ENCODE measurements at places on chromosomes 6 and 20.
A peak's percentile ranks its signal among the peaks of the same experiment; 100 is the strongest.

DNA sequence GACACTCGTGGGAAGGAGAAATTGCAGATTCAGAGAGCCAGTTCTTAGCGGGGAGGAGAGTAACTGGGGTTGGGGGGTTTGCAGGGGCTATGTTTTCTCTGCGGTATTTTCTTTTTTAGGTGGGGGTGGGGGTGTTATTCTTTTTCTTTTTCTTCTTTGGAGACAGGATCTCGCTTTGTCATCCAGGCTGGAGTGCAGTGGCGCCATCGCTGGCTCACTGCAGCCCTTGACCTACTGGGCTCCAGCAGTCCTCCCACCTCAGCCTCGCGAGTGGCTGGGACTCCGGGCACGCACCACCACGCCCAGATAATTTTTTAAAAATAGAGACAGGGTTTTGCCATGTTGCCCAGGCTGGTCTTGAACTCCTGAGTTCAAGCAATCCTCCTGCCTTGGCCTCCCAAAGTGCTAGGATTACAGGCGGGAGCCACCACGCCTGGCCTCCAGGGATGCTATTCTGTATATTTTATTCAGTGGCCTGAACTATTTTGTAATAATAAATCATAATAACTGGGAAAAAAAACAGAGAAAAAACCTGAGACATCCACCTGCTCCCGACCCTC, 57.3 kb downstream of the UBE2V1 start:
- no peak overlapping the region for H3K4me3 ChIP-seq
- H3K36me3 ChIP-seq: no peaks in the 10 kb centered on the region
- no peaks in the 10 kb centered on the region for H3K4me1 ChIP-seq
- no peak overlapping the region for H3K27ac ChIP-seq

DNA sequence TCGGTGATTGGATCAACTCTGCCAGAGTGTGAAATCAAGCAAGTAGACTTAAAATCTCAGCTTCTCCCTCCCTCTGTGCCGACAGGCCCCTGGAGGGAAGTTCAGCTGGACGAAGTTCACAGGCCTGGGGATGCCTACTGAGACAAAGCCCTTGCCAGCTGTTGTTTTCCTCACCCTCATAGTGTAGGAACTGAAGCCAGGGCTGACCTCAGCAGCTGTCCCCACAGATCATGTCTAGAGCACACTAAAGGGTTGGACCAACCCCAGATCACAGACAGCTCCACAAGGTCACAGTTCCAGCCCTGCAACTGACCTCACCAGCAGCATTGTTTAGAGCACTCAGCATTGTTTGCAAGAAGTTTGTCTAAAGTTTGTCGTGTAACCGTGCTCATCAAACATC, 261.9 kb upstream of the ECI2 start:
- no peak for DNase-seq
- H3K4me3 ChIP-seq: no peak overlapping the region
- H3K4me1 ChIP-seq: no peaks in the 10 kb centered on the region
- peaks cover 1% of the 10 kb centered on the region for H3K36me3 ChIP-seq

DNA sequence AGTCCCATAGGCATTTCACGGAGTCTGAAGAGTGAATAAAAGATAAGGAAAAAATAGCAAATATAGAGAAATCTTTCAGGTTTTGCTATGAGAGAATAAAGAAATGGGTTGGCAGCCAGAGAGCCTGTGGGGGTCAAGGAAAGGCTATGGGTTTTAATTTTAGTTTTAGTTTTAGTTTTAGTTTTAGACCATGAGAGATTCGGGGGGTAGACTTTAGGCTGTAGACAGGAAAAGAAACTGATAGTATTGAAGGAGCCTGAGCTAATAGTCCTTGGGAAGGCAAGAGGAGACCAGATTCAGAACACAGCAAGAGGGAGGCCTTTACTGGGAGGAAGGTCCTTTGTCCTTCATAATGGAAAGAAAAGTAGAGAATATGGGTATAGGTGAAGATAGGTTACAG, 19.3 kb downstream of the DOP1A start:
- H3K4me3 ChIP-seq: peak overlapping the region; percentile 20
- H3K27me3 ChIP-seq: no peaks in the 10 kb centered on the region
- peaks cover 11% of the 10 kb centered on the region for H3K4me1 ChIP-seq

- no peak overlapping the region for H3K27ac ChIP-seq
- H3K27me3 ChIP-seq: no peaks in the 10 kb centered on the region
- H3K4me3 ChIP-seq: no peak overlapping the region
These were observed 582.0 kb downstream of the KIF16B start for GRCh38 chr20:15991279-15991678.

DNA sequence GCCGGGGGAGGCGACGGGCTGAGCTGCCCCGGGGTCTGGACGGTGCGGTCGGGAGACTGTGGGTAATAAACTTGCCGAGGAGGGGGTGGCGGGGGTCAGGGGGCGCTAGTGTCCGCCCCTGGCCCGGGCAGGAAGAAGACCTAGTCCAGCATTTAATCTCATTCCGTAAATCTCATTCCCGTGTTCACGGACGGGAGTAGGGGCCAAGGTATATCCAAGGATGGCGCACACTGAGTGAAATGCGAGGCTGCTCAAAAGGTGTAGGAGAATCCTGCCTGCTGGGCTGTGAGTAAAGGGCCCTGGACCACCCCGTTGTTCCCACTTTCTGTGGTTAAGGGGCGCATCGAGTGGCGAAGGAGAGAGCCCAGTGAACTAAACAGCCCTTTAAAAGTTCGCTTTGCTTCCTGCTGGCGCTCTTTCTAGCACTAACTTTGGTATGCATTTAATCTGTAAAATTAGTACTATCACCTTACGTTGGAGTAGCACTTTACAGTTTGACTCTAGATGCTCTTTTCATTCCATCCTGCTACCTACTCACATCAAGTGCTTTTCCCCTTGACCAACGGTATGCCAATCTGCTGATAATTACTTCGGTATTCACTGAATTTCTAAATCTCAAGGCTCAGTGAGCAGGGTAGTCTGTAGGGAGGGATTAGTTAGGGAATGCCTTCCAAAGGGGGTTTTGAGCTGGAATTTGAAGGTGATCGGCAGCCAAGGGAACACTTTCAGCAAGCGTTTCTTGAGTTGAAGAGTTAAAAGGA, 730 bp downstream of the PARD6B start:
- H3K27me3 ChIP-seq: no peaks in the 10 kb centered on the region
- peak overlapping the region; percentile 35 for H3K27ac ChIP-seq
- DNase-seq: no peak
- peaks cover 47% of the 10 kb centered on the region for H3K4me1 ChIP-seq

- DNase-seq: no peak
- no peaks in the 10 kb centered on the region for H3K36me3 ChIP-seq
- H3K4me1 ChIP-seq: peaks cover 6% of the 10 kb centered on the region
- no peak overlapping the region for H3K27ac ChIP-seq
These were observed 31.0 kb upstream of the VEGFA start for GRCh38 chr6:43738877-43739641.

- DNase-seq: no peak
- H3K4me1 ChIP-seq: peaks cover 38% of the 10 kb centered on the region
- H3K4me3 ChIP-seq: no peak overlapping the region
- peaks cover 3% of the 10 kb centered on the region for H3K36me3 ChIP-seq
- no peaks in the 10 kb centered on the region for H3K27me3 ChIP-seq
These were observed 94.3 kb downstream of the INSM1 start for GRCh38 chr20:20462185-20462584.

GRCh38 chr20:4180356-4180755, 165.0 kb upstream of the RNF24 start:
- H3K27ac ChIP-seq: no peak overlapping the region
- no peaks in the 10 kb centered on the region for H3K4me1 ChIP-seq
- no peak for DNase-seq
- H3K36me3 ChIP-seq: peaks cover 6% of the 10 kb centered on the region
- no peak overlapping the region for H3K4me3 ChIP-seq
- H3K27me3 ChIP-seq: no peaks in the 10 kb centered on the region

- no peak overlapping the region for H3K27ac ChIP-seq
- H3K4me3 ChIP-seq: peak overlapping the region; percentile 6
- DNase-seq: no peak
- H3K4me1 ChIP-seq: peaks cover 38% of the 10 kb centered on the region
- no peaks in the 10 kb centered on the region for H3K36me3 ChIP-seq
These were observed 21.3 kb downstream of the FOXO3 start for GRCh38 chr6:108581932-108582475.

DNA sequence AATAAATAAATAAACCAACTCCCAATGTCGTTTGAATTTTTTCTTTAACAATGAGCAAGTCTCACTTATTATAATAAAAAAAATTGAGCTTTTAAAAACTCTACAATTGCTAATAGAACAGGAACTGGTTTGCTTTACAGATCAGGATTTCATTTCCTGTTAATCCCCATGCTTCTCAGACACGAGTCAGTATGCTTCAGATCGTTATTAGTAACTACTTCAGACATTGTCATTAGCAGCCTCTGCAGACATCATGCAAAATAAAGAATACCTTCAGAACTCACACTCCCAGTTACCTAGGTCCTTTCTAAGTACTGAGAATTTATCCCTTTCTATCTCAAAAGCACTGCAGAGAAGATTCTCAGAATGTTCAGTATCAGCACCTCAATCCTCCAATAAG, 10.0 kb upstream of the FAM210B start:
- H3K27me3 ChIP-seq: peaks cover 46% of the 10 kb centered on the region
- no peak for DNase-seq
- H3K4me3 ChIP-seq: no peak overlapping the region
- H3K4me1 ChIP-seq: peaks cover 4% of the 10 kb centered on the region

- no peaks in the 10 kb centered on the region for H3K36me3 ChIP-seq
- no peak overlapping the region for H3K27ac ChIP-seq
- H3K27me3 ChIP-seq: peaks cover 21% of the 10 kb centered on the region
- no peak for DNase-seq
- H3K4me3 ChIP-seq: no peak overlapping the region
- no peaks in the 10 kb centered on the region for H3K4me1 ChIP-seq
These were observed 133.2 kb downstream of the PHACTR1 start for GRCh38 chr6:12849809-12850198.

GRCh38 chr6:107719160-107719559, 105.0 kb downstream of the SCML4 start:
- H3K27me3 ChIP-seq: no peaks in the 10 kb centered on the region
- no peak overlapping the region for H3K4me3 ChIP-seq
- no peak overlapping the region for H3K27ac ChIP-seq
- no peak for DNase-seq

- no peak overlapping the region for H3K27ac ChIP-seq
- H3K4me1 ChIP-seq: peaks cover 12% of the 10 kb centered on the region
- DNase-seq: no peak
- peaks cover 47% of the 10 kb centered on the region for H3K27me3 ChIP-seq
- H3K4me3 ChIP-seq: no peak overlapping the region
These were observed 7.7 kb downstream of the AKAP12 start for GRCh38 chr6:151247490-151247889.

DNA sequence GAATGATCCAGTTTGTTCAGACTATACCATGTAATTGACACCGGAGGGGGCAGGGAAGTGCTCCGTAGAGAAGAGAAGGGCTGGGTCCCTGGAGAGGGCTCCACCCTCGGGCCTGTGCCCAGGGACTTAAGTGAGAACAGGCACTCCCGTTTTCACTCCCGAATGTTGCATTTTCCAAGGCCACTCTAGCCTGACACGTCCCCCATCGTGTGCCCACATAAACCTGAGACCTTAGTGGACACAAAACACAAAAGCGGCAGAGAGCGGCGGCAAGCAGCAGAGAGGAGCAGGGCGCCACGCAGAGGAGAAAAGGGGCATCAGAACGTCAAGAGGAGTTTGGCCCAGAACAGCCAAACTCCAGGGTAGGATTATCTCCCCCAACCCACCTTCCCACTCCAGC, 1405.1 kb downstream of the GRIK2 start:
- DNase-seq: no peak
- no peak overlapping the region for H3K27ac ChIP-seq
- no peak overlapping the region for H3K4me3 ChIP-seq
- H3K27me3 ChIP-seq: no peaks in the 10 kb centered on the region
- H3K4me1 ChIP-seq: no peaks in the 10 kb centered on the region
- H3K36me3 ChIP-seq: no peaks in the 10 kb centered on the region

Measured in activated T-cell treated with anti-CD3 and anti-CD28 coated beads, Interleukin-2, amount 50 U/mL, for 72 hours (primary cell).